ENCODE measurements at places on chromosomes 6 and 20.

DNA sequence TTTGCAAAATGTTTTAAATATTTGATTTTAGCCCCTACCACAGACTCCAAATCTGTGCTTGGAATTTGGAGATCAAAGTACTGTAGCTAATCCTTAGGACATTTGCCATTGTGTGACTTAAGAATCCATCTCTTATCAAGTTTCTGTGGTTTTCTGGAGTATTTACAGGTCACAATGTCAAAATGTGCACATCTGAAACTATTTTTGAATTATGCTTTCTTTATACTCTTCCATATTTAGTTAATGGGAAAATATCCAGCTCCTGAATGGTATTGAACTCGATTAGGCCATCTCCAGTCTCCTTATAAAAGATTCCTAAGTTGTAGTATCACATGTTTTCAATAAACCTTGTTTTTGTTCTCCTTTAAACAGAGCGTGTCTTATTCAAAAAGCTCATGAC, 162.5 kb downstream of the KHDC1L start:
- DNase-seq, result no peak

GRCh38 chr20:37677969-37678861, 15.6 kb upstream of the CTNNBL1 start:
- DNase-seq, result no peak

- DNase-seq, result no peak
These were observed 43.4 kb downstream of the TNFAIP3 start for GRCh38 chr6:137910424-137910834.

- DNase-seq, result no peak
These were observed 363.2 kb upstream of the MARCKS start for GRCh38 chr6:113493991-113494390.

DNA sequence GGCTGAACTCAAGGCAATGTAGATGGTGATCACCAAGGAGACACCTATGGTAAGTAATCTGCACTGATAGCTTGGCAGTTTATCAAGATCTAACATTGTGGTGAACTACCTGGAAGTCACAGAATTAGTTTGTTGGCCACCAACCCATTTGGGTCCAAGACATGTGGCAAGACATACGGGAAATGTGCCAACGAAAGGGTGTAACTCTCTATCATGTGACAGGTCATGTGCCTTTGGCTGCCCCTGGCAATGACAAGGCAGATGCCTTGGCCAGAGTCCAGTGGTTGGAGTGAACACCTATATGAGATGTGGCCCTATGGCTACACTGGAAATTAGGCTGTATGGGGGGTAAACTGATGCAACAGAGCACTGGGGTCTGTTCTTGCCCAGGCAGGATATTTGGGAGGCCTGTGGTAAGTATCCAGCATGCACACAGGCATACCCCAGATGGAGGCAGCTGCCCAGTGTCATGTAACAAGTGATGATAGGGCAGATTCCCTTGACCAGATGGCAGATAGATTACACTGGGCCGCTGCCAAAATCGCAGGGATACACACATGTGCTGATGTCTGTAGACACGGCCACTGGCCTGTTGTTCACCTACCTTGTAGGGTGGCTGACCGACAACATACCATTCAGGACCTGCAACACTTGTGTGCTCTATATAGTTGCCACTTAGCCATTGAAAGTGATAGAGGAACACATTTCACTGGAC, 35.5 kb upstream of the HSF2 start:
- DNase-seq, result no peak

- no peak for DNase-seq
These were observed 14.9 kb upstream of the SLC22A1 start for GRCh38 chr6:160106701-160107100.

DNA sequence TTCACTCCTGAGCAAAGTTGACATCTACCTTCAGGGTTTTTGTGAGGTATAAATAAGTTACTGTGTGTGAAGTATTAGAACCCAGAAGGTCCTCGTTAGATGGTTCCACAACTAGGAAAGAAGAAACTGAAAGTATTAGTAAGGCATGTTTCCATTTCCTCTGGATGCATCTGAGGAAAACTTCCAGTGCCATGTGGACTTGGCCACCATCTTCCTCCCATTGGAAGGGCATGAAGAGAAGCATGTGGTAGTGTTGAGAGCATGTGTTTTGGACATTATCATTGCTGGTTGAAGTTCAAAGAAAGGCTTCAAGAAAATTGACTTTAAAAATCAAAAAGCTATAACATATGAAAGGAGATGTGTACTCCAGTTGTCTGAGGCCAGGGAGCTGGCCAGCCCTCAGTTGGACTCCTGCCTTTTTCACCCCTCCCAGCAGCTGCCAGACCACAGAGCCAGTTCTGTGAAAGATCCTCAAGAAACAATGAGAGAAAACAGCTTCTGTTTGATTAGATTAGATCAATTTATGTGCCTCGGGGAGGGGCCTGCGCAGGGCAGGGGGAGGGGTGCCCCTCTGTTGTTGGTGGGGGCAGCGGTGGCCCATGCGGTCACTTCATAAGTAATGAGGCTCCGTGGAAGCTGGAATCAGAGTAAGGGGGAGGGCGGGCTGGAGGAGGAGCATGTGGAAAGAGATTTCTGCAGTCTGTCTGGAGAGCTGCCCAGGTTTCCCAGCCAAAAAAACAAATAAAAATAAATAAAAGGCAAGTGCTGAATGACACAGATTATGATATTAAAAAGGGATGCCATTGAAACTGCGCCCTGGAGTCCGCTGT, 154.0 kb downstream of the JARID2 start:
- no peak for DNase-seq

GRCh38 chr6:139742671-139743070, 368.2 kb upstream of the CITED2 start:
- DNase-seq, result no peak

GRCh38 chr20:59451641-59452040, 151.2 kb downstream of the EDN3 start:
- DNase-seq, result no peak

DNA sequence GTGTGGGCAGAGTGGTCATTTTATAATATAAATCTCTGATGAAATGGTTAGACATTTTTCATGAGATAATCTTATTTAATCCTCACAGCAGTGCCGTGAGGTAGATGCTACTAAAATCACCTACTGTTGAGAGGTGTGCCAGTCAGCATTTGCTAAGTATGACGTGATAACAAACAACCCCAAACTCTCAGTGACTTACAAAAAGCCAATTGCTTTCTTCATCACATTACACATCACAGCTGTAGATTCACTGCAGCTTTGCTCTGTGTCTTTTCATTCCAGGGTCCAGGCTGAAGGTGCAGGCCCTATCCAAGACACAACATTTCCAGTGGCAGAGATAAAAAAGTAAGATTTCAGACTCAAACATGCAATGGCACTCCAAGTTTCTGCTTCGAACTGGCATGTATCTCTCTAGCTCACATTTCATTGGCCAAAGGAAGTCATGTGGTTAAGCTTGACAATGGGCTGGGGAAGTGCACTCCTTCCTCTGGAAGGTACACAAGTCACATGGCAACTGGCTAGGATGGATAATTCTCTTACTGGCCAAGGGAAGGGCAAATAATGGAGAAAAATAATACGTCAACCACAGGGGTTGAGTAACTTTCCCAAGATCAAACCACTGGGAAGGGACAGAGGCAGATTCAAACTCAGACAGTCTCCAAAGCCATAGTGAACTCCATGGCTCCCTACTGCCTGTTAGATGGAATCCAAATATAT, 69.5 kb upstream of the EPB41L1 start:
- no peak for DNase-seq

- DNase-seq, result no peak
These were observed at the start of gene HLA-DRB1 for GRCh38 chr6:32589596-32590449. TSS of gene HLA-DRB1 (minus strand) at chr6:32589848. CDS start at chr6:32589742, 106 bp downstream.

- DNase-seq, result no peak
These were observed 25.2 kb downstream of the PACSIN1 start for GRCh38 chr6:34491091-34491430.

DNA sequence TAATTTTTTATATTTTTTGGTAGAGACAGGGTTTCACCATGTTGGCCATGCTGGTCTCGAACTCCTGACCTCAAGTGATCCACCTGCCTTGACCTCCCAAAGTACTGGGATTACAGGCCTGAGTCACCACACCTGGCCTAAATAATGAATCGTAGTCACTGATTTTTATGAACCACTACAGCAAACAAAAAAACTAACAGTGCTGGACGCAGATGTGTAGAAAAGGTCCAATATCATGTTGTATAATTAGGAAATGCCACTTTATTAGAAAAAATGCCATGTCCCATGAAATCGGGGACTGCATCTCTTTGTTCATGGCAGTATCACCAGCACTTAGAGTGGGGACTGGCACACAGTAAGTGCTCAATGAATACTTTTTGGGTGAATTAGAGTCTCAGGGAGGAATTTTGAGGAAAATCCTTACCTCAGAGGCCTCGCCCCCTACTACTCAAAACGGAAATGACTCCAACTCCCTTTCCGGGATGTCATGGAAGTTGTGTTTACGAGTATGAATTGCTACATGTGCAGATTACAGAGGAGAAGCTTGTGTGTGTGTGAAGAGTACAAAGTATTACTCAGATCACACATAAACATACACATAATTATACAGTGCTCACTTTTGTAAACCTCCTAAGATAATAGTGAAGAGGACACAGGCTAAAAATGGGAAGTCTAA, 43.6 kb upstream of the FAM50B start:
- DNase-seq, result no peak
